ENCODE measurements at places on chromosomes 13 and 19.

DNA sequence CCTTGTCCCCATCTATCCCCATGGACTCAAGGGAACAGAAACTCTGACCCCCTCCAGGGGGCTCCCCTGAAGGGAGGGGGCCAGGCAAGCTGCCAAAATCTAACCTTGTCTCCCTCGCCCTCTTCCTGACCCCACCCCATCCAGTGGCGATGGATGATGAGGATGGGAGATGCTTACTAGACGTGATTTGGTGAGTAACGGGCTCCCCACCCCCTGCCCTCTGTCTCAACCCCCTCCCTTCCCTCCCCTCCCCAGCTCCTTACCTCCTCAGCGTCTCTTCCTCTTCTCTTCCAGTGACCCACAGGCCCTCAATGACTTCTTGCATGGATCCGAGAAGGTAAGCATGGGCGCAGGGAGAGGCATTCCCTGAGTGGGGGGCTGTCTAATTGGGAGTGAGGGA, 39.8 kb upstream of the EHD2 start:
- no peak for DNase-seq

GRCh38 chr19:58084596-58085347, 13.3 kb downstream of the ZSCAN18 start:
- no peak for DNase-seq

GRCh38 chr19:16851031-16851712, 22.0 kb downstream of the SIN3B start:
- DNase-seq, result no peak

DNA sequence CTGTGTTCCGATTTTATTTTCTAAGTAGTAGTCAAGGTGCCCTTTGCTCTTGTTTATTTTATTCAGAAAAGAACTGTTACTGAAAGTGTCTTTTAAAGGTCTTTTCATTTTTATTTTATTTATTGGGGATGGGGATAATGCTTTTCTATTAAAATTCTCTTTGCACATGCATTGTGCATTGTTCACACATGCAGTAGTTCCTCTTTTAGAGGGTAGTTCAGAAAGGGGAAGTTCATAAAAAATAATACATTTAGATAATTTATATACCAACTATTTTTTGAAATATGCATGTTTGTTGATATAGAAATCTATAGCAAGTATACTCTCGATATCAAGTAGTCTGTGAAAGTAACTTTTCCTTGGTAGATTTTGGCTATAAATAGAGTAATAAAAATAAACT, 3.5 kb downstream of the GPC5 start:
- no peak for DNase-seq

All from stimulated activated CD8-positive, alpha-beta memory T cell treated with anti-CD3 and anti-CD28 coated beads, Interleukin-4, amount 100 ng/mL, for 4 hours (primary cell).